ENCODE measurements at places on chromosomes 1 and 21.

GRCh38 chr21:34897828-34898227, 151.3 kb downstream of the RUNX1 start:
- no peak for DNase-seq

- DNase-seq, result no peak
These were observed 2164.2 kb downstream of the NCAM2 start for GRCh38 chr21:23162198-23162946.

GRCh38 chr1:211520641-211521040, 28.7 kb upstream of the RD3 start:
- DNase-seq, result no peak

DNA sequence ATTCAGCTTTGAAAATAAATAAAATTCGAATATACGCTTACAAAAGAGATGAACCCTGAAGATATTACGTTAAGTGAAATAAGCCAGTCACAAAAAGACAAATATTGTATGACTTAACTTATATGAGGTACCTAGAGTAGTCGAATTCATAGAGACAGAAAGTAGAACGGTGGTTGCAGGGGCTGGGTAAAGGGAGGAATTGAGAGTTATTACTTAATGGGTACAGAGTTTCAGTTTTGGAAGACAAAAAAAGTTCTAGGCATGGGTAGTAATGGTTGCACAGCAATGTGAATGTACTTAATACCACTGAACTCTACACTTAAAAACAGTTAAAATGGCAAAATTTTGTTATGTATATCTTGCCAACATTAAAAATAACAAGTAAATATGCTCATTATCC, 48.6 kb upstream of the ZNHIT6 start:
- DNase-seq, result no peak

- DNase-seq, result no peak
These were observed 7.1 kb upstream of the UBXN10 start for GRCh38 chr1:20178634-20179370.

DNA sequence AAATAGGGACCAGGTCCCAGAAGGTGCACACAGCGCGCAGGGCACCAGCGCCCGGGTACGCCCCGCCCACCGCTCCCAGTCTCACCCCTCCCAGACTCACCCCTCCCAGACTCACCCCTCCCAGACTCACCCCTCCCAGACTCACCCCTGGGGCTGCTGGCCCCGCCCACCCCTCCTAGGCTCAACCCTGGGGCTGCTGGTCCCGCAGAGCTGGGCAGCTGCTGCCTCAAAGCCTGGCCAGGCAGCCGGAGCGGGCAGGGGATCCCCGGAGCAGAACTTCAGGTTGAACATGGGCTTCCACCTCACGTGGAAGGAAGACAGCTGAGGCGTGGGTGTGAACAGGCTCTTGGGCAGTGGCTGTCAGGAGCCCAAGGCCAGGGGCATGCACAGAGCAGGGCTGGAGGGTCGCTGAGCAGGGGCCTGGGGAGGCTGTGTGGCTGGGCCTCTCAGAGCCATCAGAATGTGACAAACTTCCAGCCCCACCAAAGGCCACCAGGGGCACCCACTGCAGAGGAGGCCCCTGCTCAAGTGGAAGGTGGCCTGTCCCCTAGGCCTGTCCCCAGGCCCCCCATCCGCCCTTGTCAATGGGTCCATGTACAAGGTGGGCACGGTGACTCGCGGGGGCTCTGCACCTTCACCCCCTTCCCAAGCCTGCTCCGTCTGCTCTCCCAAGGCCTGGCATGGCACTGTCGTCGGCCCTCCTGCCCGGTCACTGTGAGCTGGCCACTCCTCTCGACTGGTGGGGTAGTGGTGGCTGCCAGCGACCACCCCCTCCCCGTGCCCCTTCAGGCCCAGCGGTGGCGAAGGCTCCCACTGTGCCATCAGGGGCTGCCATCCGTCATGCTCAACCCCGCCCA, 20.4 kb upstream of the SUMO3 start:
- DNase-seq, result no peak

GRCh38 chr21:36428761-36429432, 43.7 kb downstream of the CHAF1B start:
- no peak for DNase-seq

- DNase-seq, result no peak
These were observed 36.3 kb downstream of the RSPH1 start for GRCh38 chr21:42459546-42460215.

GRCh38 chr1:213083112-213083445, 32.0 kb downstream of the RPS6KC1 start:
- no peak for DNase-seq

DNA sequence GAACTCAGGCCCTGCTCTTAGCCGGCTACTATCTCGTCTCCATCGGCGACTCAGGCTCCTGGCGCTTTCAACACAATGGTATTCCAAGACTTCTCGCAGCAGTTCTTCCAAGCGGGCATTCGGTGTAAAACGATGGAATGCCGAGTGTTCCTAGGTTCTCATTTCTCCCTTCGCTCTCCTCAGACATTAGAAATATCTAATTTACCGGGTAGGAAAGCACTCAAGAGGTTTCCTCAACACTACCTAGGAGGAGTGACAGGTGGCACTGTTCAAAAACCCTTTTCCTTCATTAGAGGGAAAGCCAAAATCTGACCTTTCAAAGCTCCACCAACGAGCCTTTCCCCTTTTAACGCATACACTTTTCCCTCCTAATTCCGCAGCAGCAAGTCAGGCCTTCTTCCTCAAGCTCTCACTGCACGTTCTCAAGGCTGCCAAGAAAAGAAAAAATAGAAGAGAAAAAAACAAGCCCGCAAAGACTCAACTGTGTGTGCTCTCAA, 601 bp downstream of the UBE2G2 start:
- DNase-seq, result no peak

DNA sequence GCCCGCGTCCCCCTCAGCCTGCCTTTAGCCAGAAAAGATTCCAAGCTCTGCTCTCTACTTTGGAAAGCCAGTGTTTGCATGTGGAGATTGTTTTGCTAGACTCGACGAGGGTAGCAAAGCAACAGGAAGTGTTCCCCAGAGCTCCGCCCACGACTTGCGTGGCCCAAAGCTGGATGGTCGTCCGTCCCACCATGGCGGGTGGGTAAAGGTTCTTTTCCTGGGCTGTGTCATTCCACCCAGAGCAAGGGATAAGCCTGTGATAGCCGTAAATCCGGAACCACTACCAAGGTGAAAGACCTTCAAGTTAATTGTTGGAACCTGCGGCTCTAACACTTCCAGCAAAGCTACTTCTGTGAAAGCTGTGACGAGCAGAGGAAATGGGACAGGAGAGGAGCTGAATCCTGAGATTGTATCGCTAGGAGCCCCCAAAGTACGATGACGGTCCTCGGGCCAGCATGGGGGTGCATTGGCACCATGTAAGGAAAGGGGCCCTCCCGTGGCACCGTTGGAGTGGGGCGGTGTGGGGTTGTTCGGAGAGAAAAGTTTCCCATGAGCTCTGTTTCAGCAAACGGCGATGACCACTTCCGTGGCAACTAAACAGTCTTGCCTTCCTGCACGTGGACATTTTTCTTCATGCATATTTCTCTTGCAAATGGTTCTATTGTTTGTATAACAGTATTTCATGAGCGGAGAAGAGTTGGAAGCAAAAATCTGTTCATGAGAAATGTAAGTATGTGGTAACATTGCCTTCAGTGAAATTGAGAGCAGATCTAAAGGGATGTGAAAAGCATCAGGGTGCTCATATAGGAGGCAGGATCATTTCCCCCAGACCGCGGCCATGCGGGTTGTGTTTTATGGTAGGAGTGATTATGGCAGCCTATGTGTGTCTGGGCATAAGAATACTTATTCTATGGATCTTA, 8.4 kb downstream of the MX2 start:
- no peak for DNase-seq

DNA sequence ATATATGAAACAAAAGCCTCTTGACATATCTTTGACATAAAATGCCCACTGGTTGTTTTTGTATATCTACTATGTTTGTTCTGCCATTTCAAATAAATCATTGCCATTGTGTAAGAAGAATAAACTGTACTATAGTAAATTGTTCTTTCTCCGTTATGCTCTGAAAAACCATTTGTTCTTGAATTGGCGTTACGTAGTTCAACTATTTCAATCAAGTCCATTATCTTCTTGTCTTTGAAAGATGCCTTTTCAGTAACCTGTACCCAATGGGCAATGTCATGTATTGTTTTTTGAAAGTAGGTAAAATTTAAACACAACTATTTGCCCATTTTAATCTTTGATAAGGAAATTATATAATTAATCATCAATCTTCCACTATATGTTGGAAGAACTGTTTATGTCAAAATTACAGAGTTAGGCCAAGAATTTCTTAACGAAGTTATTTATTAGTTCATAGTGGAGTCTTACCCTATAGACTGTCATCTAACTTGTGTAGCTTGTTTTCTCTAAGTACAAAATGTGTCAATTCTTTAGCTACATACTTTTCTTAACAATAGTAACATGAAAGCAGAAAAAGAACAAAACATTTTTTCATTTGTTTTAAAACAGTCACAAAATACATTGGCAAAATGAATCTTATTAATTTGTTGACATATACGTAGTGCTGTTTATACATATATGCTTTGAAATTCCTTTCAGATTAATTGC, 294.8 kb downstream of the PTPRC start:
- no peak for DNase-seq

DNA sequence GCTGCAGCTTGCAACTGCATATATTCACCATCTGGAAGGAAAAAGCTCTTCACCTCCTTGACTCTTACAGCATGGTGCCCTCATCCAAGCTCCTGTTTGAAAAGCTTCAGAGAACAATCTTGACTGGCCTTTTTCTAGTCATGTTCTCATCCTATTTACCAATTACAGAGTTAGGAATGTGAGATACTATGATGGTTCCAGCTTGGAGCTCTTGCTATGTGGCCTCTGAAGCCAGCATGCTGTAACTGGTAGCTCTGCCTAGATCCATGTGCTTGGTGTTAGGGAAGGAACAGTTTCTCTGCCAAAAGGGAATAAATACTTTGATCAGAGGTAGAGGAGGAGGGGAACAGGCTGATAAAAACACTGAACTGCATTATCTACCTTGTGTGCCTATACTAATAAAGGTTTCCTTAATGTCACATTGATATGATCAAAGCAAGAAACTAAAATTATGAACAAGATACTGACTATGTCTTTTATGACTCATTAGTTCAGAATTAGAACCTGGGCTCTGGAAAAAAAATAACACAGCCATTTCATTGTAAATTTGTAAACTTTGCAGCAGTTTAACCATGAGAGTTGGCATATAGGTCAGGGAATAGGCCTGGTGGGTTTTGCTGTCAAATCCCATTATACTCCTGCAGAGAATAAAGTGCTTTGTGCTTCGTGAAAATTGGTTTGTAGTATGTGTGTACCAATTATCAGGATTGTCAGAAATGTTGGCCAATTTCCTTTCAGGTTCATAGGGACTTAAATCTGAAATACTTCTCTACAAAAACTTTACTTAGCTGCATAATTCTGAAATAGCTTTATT, 92.7 kb downstream of the LEPR start:
- no peak for DNase-seq

DNA sequence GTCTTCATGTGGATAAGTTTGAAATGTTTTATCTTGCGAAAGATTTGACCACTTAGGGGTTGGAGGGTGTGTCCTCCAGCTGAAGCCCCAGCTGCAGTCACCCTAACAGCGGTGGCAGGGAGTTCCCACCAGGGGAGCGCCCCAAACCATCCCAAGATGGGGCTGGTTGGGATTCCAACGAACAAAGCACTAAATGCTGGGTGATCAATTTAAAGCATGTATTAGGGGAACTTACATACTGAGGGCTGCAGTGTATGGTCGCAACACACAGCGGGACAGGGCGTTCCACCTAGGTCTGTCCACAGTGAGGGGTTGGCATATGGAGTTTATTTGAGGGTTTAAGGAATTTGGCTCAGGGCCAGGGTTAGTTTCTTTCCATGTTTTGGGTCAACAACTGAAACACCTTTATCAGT, 26.3 kb downstream of the SLC37A1 start:
- DNase-seq, result no peak

DNA sequence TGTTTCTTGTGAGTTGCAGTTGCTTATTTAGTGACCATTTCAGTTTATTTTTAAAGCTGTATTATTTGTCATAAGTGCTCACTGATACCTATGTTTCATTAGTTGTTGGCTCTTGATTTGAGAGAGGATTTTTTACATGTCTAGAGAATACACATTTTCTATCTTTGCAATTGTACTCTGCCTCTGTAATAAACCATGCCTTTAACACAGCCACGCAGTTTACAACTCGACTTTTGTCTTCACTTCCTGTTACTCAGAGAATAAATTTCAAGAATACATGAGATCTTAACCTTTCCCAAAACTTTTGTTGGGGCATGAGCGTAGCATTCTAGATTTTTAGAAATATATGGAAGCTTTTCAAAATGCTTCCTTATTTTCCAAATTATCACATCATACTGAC, 14.9 kb upstream of the ZNF678 start:
- DNase-seq, result no peak

- no peak for DNase-seq
These were observed at the start of gene PTPRF for GRCh38 chr1:43530483-43531106. TSS of gene PTPRF (plus strand) at chr1:43530883. CDS start at chr1:43545076, 14,193 bp downstream.

DNA sequence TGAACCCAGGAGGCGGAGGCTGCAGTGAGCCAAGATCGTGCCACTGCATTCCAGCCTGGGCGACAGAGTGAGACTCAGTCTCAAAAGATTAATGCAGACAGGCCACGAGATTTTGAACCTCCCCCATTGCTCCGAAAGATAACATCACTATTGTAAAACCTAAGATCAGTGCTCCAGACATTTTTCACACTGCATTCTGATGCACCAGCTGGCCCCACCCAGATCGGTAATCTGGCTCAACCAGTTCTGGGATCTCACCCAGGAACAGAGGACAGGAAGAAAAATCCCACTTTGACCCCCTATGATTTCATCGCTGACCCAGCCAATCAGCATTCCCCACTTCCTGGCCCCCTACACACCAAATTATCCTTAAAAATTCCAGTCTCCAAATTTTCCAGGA, 10.7 kb upstream of the CSRP1 start:
- no peak for DNase-seq

DNA sequence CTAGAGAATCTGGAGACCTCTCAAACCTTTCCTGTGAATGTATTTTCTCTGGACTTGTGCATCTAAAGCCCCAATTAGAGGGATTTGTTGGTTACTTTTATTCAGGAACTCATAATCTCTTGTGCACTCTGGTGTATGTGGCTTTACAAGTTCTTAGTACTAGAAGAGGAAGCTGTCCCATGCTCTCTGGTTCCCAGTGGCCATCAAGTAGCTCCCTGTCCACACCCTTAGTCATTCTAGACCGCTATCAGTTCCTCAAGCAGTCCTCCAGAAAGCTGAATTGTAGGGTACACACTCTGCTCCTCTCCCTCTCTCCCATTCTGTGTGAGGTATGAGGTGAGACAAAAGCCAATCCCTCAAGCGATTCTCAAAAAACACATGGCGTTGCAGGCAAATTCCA, 470.3 kb downstream of the PTPRC start:
- no peak for DNase-seq

- DNase-seq, result no peak
These were observed 48.4 kb upstream of the ZNF326 start for GRCh38 chr1:89946532-89946931.

GRCh38 chr1:45643321-45643720, 19.5 kb upstream of the CCDC17 start:
- DNase-seq, result no peak

All from substantia nigra (tissue), 51 donors.